ENCODE measurements at places on chromosomes 5 and 9. TPM values are rescaled to one million over a fixed set of nuclear protein-coding genes. Genes with fewer than 3 reads are reported as not detected.

CDX1 gene
- 0.77 TPM for total RNA-seq

LHX2 gene
- 0.87 TPM for total RNA-seq

SNCAIP gene
- total RNA-seq = 67.4 TPM

OLFM1 gene
- total RNA-seq = 8.5 TPM

CCDC187 gene
- total RNA-seq = 0.72 TPM

PCDHB7 gene
- total RNA-seq = 4.6 TPM

GLRX gene
- 11.3 TPM for total RNA-seq

MLLT3 gene
- 13.8 TPM for total RNA-seq
